ENCODE measurements at places on chromosomes 6 and 20.

GRCh38 chr6:33410711-33411631, at the start of gene PHF1:
PHF1 (plus strand) TSS chr6:33411014; CDS start chr6:33412264, 1,250 bp downstream.
- no peak for DNase-seq

DNA sequence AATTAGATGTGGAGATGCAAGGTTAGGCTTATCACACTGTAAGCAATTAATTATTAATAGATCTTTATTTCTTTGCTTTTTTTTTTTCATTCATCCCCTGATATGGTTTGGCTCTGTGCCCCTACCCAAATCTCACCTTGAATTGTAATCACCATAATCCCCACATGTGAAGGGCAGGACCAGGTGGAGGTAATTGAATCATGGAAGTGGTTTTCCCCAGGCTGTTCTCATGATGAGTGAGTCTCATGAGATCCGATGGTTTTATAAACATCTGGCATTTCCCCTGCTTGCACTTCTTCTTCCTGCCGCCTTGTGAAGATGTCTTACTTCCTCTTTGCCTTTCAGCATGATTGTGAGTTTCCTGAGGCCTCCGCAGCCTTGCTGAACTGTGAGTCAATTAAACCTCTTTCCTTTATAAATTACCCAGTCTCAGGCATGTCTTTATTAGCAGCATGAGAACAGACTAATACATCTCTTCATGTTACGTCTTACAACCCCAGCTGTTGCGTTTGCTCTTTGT, 333.8 kb downstream of the CDH26 start:
- no peak for DNase-seq

DNA sequence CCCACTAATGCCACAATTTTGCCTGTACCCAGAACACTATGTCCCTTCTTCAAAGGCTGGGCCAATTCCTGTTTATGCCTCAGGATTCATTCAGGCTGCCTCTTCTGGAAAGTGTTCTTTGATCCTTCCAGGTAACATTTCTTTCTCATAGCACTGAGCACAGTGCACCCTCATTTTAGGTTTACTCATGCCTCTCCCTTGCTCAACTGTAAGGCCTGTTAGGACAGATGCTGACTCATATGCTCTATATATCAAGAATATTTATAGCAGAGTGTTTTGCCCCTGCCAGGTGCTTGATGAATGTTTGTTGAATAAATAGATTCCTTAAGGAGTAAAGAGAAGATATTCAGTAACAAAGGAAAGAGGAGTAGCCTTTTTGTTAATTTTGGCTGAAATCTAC, 263.9 kb downstream of the PHF3 start:
- no peak for DNase-seq

DNA sequence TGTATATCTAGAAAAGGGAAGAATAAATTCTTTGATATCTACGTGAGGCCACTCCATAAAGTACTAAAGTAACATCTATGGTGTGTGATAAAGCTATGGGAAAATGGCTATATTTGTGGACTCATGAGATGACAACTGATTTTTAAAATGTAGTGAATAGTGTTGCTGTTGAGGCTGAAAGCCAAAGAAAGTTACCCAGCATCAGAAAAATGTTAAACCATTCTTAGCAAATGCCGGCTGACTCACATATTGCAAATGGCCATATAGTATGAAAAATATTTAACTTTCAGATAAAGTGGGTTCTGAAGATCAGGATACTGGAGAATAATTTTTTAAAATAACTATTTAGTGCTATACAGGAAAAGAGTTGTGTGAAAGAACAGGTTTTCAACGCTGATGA, 129.9 kb upstream of the GRIK2 start:
- no peak for DNase-seq

DNA sequence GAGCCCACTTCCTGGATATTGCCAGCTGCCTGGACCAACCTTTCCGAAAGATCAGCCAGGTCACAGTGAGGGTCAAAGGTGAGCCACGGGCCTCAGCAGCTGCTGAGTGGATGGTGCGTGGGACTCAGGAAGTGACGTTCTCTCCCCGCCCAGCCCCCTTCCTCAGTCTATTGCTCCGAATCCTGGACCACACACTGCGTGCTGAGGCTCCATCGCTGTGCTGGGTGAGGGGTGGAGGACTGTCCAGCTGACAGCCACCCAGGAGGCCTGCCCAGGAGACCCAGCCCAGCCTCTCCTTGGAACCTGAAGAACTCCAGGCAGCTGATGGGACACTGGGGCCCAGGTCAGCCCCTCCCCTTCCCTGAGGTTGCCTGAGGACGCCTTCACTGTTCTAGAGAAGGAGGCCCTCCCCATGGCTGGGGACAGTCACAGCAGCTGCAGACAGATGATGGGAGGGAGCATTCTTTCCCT, 94.4 kb upstream of the CD93 start:
- no peak for DNase-seq

- DNase-seq: no peak
Measured at GRCh38 chr20:21508230-21509078, 5.4 kb downstream of the NKX2-2 start.

GRCh38 chr6:84764332-84765049, at the start of gene TBX18:
TBX18 (minus strand) TSS chr6:84764598; CDS start chr6:84764181, 417 bp downstream.
- DNase-seq: peak; percentile 17

GRCh38 chr6:75331151-75331550, 46.6 kb upstream of the TMEM30A start:
- DNase-seq: no peak

- no peak for DNase-seq
Measured at GRCh38 chr6:113414511-113414910, 442.6 kb upstream of the MARCKS start.

GRCh38 chr6:42488129-42488528, 36.4 kb upstream of the TRERF1 start:
- no peak for DNase-seq

GRCh38 chr6:101689156-101689555, 295.6 kb downstream of the GRIK2 start:
- DNase-seq: no peak

DNA sequence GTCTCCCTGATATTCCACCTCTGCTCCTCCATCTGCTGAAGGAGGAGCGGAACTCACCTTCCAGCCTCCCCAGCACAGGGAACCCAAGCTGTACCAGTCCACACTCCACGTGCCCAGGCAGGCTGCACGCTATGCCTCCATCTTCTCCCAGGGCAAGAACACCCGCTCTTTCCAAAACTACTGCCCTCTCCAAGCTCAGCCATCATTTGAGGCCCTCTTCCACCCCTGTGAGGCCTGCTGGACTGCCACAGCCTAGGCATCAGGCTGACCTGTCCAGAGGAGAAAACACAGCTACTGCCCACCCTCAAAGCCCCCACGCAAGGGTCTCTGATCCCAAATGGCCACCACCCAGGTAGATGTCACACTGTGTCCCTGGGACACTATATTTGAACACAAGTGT, 99.9 kb downstream of the PRND start:
- DNase-seq: no peak

Data from esophagus squamous epithelium (tissue), 5 donors.